Cerebellum (tissue), 4 donors: ENCODE measurements at places on chromosomes 11 and 22. TPM values are rescaled to one million over a fixed set of nuclear protein-coding genes. Genes with fewer than 3 reads are reported as not detected.

P2RY6 gene
- 0.27 TPM for total RNA-seq

DNA sequence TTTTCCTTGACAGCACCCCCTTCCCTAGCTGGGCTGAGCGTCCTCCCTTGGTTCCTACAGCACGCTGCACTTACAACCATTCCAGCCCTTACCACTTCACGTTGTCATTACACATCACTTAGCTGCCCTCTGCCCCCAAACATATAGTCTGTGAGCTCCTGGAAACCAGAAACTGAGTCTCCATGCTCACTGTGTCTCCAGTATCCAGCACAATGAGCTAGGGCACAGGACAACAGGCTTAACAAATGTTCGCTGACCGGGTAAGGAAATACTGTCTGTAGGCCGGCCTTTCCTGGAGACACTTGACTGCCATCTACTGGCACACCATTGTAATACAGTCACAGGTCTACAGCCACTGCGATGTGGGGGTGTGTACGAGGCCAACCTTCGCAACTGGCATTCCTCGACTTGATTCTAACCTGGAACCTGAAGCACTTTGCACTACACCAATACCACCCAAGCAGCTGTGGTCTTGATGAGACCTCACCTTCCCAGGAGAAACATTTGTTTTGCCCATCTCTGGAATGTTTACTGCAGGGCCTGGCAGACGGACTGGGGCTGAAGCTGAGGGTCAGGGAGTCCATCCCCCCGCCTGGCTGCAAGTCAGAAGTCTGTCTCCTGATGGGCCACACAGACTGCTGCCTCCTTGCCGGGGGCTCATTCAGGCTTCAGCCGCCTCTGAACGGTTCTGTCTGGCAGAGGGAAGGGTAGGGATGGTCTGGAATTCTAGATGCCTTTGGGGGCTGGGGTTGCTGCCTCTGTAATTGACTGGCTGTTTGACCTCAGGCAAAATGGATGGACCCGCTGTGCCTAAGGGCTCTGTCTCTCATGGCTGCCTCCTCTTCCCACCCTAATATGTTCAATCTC is 72.0 kb downstream of the SYN3 start:
- peak; percentile 48 for DNase-seq

KDM4E gene
- total RNA-seq, result not detected

SYVN1 gene
- 9.9 TPM for total RNA-seq

DNA sequence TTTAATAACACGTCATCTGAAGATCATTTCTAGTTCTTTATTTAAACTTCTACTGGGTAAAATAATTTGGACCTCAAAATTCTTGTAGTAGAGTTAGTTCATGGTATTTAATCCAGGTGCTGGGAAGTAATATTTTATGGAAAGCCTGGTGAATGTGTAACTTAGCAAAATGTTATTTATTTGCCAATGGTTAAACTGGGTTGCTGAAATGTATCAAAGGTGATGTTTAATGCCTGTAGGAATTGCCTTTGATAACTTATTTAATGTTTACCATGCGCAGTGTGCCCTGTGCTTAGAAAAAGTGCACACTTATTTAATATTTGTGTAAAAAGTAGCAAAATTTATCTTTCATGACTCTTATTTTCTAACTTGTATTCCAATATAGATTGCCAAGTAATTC is 11.2 kb downstream of the OR5M11 start:
- no peak for DNase-seq

GRCh38 chr11:36312611-36313472 is 16.8 kb downstream of the PRR5L start:
- no peak for DNase-seq

GRCh38 chr22:22870577-22871404 is 16.8 kb upstream of the IGLL5 start:
- no peak for DNase-seq

ACRV1 gene
- total RNA-seq, result 0.18 TPM

GRCh38 chr11:61503135-61503770 is 5.3 kb upstream of the LRRC10B start:
- no peak for DNase-seq

PRRG4 gene
- 0.18 TPM for total RNA-seq

MYO18B gene
- 0.36 TPM for total RNA-seq
